ENCODE measurements at places on chromosomes 5 and 9. TPM values are rescaled to one million over a fixed set of nuclear protein-coding genes. Genes with fewer than 3 reads are reported as not detected.
A peak's percentile ranks its signal among the peaks of the same experiment; 100 is the strongest.

- no peak overlapping the region for H3K27ac ChIP-seq
- DNase-seq: no peak
- peaks cover 7% of the 10 kb centered on the region for H3K4me1 ChIP-seq
- no peaks in the 10 kb centered on the region for H3K36me3 ChIP-seq
- H3K4me3 ChIP-seq: no peak overlapping the region
Measured at GRCh38 chr9:91533382-91533781, 109.8 kb upstream of the NFIL3 start.

DNA sequence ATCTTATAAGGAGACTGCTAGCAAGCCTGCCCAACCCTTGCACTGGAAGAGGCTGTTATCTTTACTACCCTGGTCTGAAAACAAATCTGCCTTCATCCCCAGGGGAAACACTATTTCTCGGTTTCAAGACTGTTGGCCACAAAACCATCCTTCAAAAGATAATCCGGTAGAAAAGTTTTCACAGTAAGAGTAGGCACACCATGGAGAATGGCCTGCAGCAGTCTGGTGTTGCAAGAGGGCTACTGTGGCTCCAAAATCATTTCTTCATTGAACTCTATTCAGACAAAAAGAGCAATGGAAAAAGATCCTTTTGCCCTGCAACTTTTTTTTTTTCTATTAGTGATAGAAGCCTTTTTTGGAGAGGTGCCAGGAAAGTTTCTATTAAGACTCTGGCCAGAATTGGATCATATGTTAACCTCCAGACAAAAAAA, 163.9 kb downstream of the ARHGEF28 start:
- no peaks in the 10 kb centered on the region for H3K4me1 ChIP-seq
- no peaks in the 10 kb centered on the region for H3K36me3 ChIP-seq
- no peak for DNase-seq

- H3K4me1 ChIP-seq: no peaks in the 10 kb centered on the region
- H3K4me3 ChIP-seq: no peak overlapping the region
- no peaks in the 10 kb centered on the region for H3K27me3 ChIP-seq
- H3K27ac ChIP-seq: no peak overlapping the region
Measured at GRCh38 chr5:55691265-55692105, 20.6 kb downstream of the SLC38A9 start.

DNA sequence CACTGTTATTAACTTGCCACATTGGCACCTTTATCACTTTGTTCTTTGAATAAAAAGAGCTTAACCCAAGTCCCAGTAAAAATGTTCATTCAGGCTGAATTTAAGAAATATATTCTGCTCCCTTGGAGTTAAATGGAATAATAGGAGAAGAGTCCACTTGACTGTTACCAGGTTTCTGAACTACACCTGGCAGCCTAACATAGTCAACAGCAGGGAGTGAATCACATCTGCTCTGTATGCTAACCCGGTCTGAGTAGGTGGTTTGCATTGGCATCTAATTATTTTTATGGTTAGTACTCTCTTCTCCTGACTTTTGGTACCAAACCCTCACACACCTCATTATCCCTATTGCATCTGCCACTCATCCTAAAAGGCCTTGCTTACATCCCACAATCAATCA, 86.7 kb downstream of the STK32A start:
- H3K4me1 ChIP-seq: no peaks in the 10 kb centered on the region
- no peak for DNase-seq
- no peaks in the 10 kb centered on the region for H3K27me3 ChIP-seq
- H3K4me3 ChIP-seq: no peak overlapping the region
- no peaks in the 10 kb centered on the region for H3K36me3 ChIP-seq

DNA sequence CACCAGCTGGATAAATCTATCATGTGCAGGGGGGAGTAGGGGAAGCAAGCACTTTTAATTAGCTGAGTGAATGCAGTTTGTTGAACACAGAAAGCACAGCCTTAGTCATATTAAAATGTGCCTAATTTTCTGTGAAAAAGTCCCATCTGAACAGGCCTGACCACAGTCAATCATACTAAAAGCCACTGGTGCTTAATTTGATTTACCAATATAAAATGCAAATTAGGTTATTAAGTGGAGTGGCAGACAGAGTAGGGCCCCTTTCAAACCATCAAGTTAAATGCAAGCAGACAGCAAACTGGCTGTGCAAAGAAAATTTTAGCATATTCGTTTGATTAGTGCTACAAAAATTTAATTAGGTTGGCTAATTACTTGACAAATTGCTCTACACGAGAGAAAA, 176.1 kb downstream of the ISL1 start:
- no peaks in the 10 kb centered on the region for H3K27me3 ChIP-seq
- no peak overlapping the region for H3K27ac ChIP-seq
- H3K36me3 ChIP-seq: no peaks in the 10 kb centered on the region

DNA sequence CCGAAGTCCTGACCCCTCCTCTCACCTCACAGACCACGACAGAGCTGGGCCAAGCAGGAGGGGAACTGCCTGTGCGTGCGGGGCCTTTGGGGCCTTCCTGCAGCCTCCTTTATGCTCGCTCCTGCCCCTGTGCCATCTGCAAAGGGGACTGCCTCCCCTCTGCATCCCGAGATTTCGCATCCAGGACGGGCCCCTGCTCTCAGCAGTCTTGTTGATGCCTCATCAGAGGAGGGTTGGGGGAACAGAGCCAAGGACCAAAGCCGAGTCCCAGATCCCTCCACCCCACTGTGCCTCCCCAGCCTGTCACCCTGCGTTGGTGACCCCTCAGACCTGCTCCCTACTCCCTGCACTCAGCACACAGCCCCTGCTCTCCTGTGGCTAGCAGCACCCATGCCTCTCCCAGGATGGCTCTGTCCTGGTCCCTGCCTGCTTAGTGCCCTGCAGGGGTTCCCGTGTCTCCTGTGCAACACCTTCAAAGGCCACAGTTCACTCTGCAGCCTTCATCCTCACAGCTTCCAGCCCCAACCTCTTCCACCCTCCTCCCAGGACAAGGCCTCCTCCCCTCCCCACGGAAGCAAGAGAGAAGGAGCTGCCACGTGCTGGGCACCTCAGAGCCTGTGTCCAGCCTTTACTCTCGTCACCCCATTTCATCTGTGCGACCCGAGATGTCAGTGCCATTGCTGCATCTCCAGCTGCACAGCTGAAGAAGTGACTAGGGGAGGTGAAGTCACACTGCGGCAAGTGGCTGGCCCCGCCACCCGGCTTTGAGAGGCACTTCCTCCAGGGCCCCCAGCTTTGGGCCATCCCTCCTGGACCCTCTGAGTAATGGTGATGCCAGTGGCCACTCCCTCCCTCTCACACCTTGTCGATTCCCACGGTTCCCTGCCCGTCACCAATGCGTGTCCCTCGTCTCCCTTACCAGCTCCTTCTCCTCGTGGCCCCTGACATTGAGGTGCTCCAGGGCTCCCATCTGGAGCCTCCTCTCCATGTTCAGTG, 62.6 kb upstream of the LRRTM2 start:
- H3K27me3 ChIP-seq: no peaks in the 10 kb centered on the region
- no peak overlapping the region for H3K27ac ChIP-seq
- no peaks in the 10 kb centered on the region for H3K4me1 ChIP-seq
- no peak for DNase-seq
- H3K4me3 ChIP-seq: no peak overlapping the region

DNA sequence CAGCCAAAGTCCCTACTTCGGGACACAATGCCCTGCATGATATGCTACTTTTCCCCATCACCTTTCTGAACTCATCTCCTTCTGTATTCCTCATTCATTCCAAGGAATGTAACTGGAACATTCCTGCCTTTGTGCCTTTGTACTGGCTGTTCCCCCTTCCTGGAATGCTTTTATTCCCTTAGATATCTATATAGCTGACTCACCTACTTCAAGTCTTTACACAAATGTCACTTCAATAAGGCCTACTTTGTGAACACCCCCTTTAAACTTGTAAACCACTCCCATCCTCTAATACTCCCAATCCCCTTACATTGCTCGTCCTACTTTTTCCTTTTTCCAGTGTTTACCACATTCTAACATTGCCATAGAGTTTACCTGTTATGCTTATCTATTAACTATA, 2.4 kb downstream of the NOL6 start:
- no peaks in the 10 kb centered on the region for H3K27me3 ChIP-seq
- no peak overlapping the region for H3K4me3 ChIP-seq
- no peak for DNase-seq

DNA sequence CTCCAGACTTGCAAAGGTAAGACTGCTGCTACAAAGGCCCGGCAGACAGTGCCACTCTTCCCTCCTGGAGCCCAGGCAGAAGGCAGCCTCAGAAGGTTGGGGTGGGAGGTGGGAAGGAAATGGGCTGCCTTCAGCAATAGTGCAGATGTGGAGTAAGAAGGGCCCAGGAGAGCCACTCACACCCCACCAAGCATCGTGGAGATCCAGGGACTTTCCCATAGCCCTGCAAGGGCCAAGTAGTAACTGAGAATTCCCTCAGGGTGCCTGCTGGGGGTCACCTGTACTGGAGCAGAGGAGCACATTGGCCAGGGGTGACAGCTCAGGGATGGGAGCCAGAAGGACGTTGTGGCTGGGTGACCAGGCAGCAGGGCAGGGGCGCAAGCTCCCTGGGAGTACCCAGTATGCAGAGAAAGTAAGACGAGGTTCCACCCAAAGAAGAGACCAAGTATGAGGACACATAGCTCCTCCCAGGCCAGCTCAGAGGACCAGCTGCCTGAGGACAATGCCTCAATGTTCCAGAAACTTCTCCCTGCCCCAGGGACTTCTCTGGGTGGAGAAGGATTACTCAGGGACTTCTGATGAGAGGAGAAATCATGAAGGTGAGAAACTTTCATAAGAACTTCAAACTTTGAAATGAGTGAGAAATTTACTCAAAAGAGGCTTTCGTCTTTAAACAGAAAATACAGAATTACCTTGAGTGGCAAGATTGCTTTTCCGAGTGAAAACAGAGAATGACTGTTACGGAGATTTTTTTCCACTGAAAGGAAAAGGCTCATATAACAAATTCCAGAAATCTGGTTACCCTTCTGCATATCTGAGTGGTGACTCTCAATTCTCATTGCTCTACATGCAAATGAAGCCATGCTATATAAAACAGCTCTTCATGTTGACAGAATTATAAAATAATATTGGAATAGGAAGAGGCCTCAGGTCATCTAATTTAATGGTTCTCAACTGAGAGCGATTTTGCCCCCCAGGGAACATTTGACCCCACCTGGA, 87.9 kb upstream of the TRIO start:
- H3K36me3 ChIP-seq: no peaks in the 10 kb centered on the region
- H3K4me1 ChIP-seq: no peaks in the 10 kb centered on the region
- DNase-seq: no peak
- no peak overlapping the region for H3K27ac ChIP-seq
- no peak overlapping the region for H3K4me3 ChIP-seq

- H3K27ac ChIP-seq: no peak overlapping the region
- no peak overlapping the region for H3K4me3 ChIP-seq
- H3K36me3 ChIP-seq: no peaks in the 10 kb centered on the region
- H3K27me3 ChIP-seq: no peaks in the 10 kb centered on the region
- no peak for DNase-seq
Measured at GRCh38 chr9:137366445-137366810, 56.5 kb downstream of the EXD3 start.

DNA sequence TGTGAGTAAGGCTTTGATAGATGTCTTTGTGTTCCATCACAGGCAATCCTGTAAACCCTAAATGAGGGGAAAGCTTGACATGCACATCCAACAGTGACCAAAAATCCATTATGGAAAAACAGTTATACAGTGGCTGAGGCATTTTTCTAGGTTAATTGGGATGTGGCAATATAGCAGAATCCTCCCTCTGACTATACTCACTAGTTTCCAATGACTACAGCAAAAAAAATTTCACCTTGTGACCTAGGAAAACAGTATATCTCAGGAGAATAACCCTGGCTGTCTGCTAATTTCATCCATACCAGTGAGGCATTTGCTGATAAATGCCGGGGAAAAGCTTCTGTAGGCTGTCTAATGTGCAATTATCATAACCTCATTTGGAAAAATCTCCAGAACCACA, 49.9 kb upstream of the SNCAIP start:
- H3K27me3 ChIP-seq: no peaks in the 10 kb centered on the region
- no peaks in the 10 kb centered on the region for H3K4me1 ChIP-seq
- H3K36me3 ChIP-seq: no peaks in the 10 kb centered on the region
- H3K27ac ChIP-seq: no peak overlapping the region
- DNase-seq: no peak
- no peak overlapping the region for H3K4me3 ChIP-seq

- DNase-seq: no peak
- peaks cover 3% of the 10 kb centered on the region for H3K27me3 ChIP-seq
- no peak overlapping the region for H3K27ac ChIP-seq
- no peak overlapping the region for H3K4me3 ChIP-seq
Measured at GRCh38 chr9:135256581-135257354, 169.3 kb downstream of the OLFM1 start.

- peaks cover 5% of the 10 kb centered on the region for H3K27me3 ChIP-seq
- no peak overlapping the region for H3K27ac ChIP-seq
- H3K4me1 ChIP-seq: no peaks in the 10 kb centered on the region
- no peaks in the 10 kb centered on the region for H3K36me3 ChIP-seq
- H3K4me3 ChIP-seq: no peak overlapping the region
Measured at GRCh38 chr5:146645342-146645741, 129.4 kb upstream of the GPR151 start.

- H3K4me3 ChIP-seq: no peak overlapping the region
- peak; percentile 77 for DNase-seq
- no peaks in the 10 kb centered on the region for H3K27me3 ChIP-seq
- H3K36me3 ChIP-seq: no peaks in the 10 kb centered on the region
- no peak overlapping the region for H3K27ac ChIP-seq
Measured at GRCh38 chr5:81506900-81507588, 113.1 kb upstream of the ACOT12 start.

- H3K27ac ChIP-seq: no peak overlapping the region
- no peak for DNase-seq
- no peaks in the 10 kb centered on the region for H3K36me3 ChIP-seq
- no peaks in the 10 kb centered on the region for H3K27me3 ChIP-seq
Measured at GRCh38 chr9:3549225-3549624, 23.4 kb upstream of the RFX3 start.

DNA sequence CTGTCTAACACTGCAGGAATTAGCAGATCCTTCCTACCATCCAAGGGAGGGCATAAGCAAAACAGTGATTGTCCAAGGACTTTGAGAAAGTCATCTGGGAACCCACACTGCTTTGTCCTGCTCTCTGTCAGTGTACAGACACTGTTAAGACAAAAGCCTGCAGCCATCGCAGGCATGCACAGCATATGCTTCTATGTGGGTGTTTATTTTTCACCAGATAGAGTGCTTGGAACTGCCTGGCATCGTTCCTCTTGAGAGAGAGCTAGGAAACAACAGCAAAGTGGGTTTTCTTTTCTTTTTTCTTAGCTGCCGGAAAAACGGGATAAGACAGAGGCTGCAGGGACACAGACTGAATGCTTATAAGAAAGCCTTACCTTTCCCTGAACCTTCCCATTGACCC, 212.3 kb downstream of the ICE1 start:
- no peaks in the 10 kb centered on the region for H3K4me1 ChIP-seq
- H3K36me3 ChIP-seq: no peaks in the 10 kb centered on the region
- H3K27ac ChIP-seq: no peak overlapping the region
- peaks cover 35% of the 10 kb centered on the region for H3K27me3 ChIP-seq

GRCh38 chr9:121354762-121355161, 15.3 kb downstream of the STOM start:
- peaks cover 31% of the 10 kb centered on the region for H3K4me1 ChIP-seq
- DNase-seq: no peak
- no peaks in the 10 kb centered on the region for H3K27me3 ChIP-seq

Gene ACSL6
- total RNA-seq: 2.3 TPM

Gene PCDHGA1
- 0.05 TPM for total RNA-seq

Gene PIP5K1B
- total RNA-seq: 0.20 TPM

Gene SPACA9
- total RNA-seq: 8.0 TPM

Gene HAVCR1
- total RNA-seq: not detected

Gene DDX4
- not detected for total RNA-seq

Gene PCDHGC5
- not detected for total RNA-seq

Gene GFI1B
- 0.20 TPM for total RNA-seq

Gene PCDHGA12
- 0.17 TPM for total RNA-seq

All from HCT116 (cell line).